Suprapubic skin (tissue), 4 donors: ENCODE measurements at places on chromosomes 5 and 9. TPM values are rescaled to one million over a fixed set of nuclear protein-coding genes. Genes with fewer than 3 reads are reported as not detected.

DNA sequence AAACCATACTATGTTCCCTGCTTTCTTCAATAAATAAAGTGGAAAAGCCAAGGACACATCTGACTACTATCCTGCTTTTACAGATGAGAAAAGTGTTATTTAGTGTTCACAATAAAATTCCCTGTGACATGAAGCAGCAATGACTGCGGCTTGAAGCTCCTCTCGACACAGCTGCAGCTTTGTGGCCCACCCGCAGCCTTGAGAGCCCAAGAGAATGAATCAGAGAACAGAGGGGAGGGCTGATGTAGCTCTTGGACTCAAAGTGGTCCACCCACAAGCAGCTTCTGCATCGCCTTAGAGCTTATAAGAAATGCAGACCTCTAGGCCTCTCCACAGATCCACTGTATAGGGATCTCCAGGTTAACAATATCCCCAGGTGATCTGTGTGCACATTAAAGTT, 181.3 kb upstream of the GNA14 start:
- H3K4me1 ChIP-seq, result peaks cover 4% of the 10 kb centered on the region
- H3K27ac ChIP-seq, result no peak overlapping the region
- H3K27me3 ChIP-seq, result no peaks in the 10 kb centered on the region
- no peaks in the 10 kb centered on the region for H3K36me3 ChIP-seq
- no peak overlapping the region for H3K4me3 ChIP-seq

DYNC2I2 gene
- 47.0 TPM for total RNA-seq

DNA sequence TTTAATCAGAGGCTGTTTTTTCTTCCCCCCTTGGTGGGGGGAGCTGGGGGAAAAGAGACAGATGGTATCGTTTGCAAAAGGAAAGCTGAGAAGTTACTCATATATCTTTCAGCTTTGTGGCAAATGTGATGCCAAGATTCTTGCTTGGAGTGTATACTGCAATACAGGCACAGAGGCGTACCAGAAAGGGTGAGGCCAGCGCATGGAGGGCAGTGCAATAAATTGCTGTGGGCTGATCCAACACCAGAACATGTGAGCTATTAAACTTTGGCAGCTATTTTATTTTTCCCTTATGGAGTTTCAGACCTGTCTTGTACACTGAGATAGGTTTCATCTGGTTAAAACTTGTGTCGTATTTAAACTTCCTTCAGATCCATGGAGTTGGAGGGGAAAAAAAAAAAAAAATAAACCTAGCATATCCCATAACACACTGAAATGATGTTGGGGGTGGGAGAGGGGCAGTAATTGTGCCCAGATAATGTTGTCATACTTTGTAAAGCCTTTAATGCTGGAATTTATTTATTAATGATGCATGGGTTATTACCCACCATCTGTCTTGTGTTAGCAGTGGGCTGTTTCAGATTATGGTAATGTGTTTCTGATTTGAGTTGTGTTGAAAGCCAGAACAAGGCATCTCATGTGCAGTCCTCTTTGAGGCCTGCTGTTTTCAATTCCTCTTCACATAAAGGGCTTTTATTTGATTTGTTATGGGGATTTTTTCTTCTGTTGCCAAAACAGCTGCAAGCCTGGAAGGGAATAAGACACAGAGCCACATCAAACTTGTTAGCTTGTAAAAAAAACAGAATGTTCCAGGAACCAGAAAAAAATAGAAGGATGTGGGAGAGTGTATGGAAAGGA, 891.3 kb downstream of the TLE1 start:
- no peak overlapping the region for H3K4me3 ChIP-seq
- H3K27me3 ChIP-seq, result no peaks in the 10 kb centered on the region
- peaks cover 43% of the 10 kb centered on the region for H3K4me1 ChIP-seq
- H3K27ac ChIP-seq, result peak overlapping the region; percentile 70
- no peaks in the 10 kb centered on the region for H3K36me3 ChIP-seq

- H3K4me1 ChIP-seq, result no peaks in the 10 kb centered on the region
- DNase-seq, result no peak
- H3K36me3 ChIP-seq, result no peaks in the 10 kb centered on the region
Observed at GRCh38 chr5:73615085-73615484, 10.9 kb upstream of the ARHGEF28 start.

SLC6A3 gene
- not detected for total RNA-seq

DBH gene
- not detected for total RNA-seq

TEK gene
- total RNA-seq, result 7.1 TPM

- no peaks in the 10 kb centered on the region for H3K27me3 ChIP-seq
- H3K4me3 ChIP-seq, result no peak overlapping the region
- peaks cover 31% of the 10 kb centered on the region for H3K36me3 ChIP-seq
- H3K27ac ChIP-seq, result no peak overlapping the region
- peaks cover 9% of the 10 kb centered on the region for H3K4me1 ChIP-seq
Observed at GRCh38 chr5:132754947-132755346, 7.7 kb downstream of the CCNI2 start.

DNA sequence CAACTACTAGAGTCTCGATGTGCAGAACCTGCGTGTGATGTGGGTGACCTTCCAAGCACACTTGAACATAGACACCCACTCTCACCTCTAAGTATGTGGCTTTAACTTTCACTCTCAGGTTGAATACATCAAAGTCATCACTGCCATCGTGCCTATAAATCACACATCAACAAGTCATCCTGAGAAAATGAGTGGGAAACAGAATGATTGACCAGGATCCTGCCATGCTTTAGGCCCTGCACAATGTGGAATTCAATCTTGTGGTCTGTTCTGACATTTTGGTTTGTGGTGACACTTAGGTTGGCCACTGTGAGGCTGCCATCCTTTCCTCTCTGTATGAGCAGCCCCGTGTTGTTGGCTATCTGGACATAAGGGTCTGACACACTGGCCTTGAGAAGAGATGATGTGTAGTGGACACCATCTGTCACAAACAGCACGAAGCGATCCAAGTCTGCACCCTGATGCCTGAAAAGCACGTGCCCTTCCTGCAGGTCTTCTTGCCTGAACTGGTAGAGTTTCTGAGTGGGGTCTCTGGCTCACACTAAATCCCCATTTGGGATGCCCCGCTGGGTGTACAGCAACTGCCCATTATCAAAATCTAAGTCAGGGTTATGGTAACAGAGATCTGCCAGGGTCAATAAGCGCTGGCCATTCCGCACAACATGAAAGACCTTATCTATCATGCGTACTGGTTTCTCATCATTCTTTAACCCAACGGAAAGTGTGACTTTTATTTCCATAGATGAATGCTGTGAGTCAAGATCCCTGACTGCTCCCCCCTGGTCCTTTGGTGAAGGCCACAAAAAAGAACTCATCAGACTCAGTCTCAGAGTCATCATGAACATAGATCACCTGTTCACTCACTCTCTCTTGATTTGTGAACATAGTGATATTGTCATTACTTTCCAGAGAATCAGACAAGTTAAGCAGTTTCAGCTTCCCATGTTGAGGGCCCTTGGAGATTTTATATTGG, 116.6 kb downstream of the ESM1 start:
- no peaks in the 10 kb centered on the region for H3K36me3 ChIP-seq
- H3K4me1 ChIP-seq, result peaks cover 3% of the 10 kb centered on the region
- no peak overlapping the region for H3K27ac ChIP-seq
- no peaks in the 10 kb centered on the region for H3K27me3 ChIP-seq
- no peak overlapping the region for H3K4me3 ChIP-seq
- no peak for DNase-seq

CCNJL gene
- total RNA-seq, result 0.34 TPM

DNA sequence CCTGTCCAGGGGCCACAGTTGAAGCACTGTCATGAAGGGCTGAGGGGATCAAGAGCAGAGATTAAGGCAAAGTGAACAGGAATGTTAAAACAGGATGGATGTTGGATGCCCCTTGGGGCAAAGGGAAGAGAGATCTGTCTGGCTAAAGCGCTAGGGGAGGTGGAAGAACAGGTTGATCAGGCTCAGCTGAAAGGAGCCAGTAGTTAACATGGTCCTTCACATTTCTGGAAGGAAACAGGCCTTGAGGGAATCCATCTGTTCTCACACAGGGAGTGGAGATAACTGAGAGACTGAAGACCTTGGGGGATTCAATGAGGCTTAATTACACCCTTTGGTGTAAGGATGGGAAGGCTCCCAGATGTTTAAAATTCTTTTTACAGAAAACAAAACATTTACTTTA, 5.8 kb downstream of the HAPLN1 start:
- no peak for DNase-seq
- no peak overlapping the region for H3K27ac ChIP-seq
- no peak overlapping the region for H3K4me3 ChIP-seq
- H3K4me1 ChIP-seq, result no peaks in the 10 kb centered on the region
- peaks cover under 1% of the 10 kb centered on the region for H3K27me3 ChIP-seq
- H3K36me3 ChIP-seq, result no peaks in the 10 kb centered on the region

CCL21 gene
- total RNA-seq, result 5.2 TPM

GRCh38 chr5:179125789-179126505, 65.8 kb downstream of the ZNF354C start:
- H3K36me3 ChIP-seq, result peaks cover 28% of the 10 kb centered on the region
- H3K4me1 ChIP-seq, result no peaks in the 10 kb centered on the region
- H3K27me3 ChIP-seq, result no peaks in the 10 kb centered on the region
- no peak overlapping the region for H3K27ac ChIP-seq

DNA sequence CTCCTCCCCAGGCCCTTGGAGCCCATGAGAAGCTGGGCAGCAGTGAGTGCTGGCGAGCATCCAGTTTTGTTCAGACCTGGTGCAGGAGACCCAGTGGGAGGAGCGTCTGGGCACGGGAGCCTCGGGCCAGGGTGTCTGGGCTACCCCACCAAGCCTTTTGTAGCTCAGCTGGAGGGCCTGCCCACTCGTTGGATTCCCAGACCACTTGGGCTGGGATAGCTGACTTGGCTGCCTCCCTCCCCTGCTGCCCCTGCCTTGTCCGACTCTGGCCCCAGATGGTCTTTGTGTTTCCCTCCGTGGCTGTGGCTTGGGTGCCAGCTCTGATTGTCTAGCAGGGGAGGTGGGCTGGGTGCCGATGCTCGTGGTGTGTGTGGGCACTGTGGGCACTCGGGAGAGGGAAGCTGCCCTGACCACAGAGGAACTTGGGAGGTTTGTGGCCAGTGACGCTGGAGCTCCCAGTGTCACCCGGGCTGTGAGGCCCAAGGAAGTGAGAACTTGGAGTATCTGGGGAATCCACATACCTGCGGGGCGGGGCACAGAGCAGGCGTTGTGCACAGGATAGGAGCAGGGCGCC, 47.3 kb downstream of the WNK2 start:
- H3K27me3 ChIP-seq, result no peaks in the 10 kb centered on the region
- DNase-seq, result no peak
- H3K36me3 ChIP-seq, result no peaks in the 10 kb centered on the region
- H3K27ac ChIP-seq, result peak overlapping the region; percentile 15

FAM151B gene
- 3.3 TPM for total RNA-seq

- peaks cover 60% of the 10 kb centered on the region for H3K27me3 ChIP-seq
- H3K27ac ChIP-seq, result no peak within 1 kb of the TSS
- peak within 1 kb of the TSS; percentile 23 for H3K4me3 ChIP-seq
- peaks cover 17% of the 10 kb centered on the region for H3K4me1 ChIP-seq
- no peaks in the 10 kb centered on the region for H3K36me3 ChIP-seq
- DNase-seq, result peak; percentile 57
Observed at GRCh38 chr5:1294835-1295649, at the start of gene TERT. TERT (minus strand) TSS chr5:1295068; CDS start chr5:1294989, 79 bp downstream.

DNA sequence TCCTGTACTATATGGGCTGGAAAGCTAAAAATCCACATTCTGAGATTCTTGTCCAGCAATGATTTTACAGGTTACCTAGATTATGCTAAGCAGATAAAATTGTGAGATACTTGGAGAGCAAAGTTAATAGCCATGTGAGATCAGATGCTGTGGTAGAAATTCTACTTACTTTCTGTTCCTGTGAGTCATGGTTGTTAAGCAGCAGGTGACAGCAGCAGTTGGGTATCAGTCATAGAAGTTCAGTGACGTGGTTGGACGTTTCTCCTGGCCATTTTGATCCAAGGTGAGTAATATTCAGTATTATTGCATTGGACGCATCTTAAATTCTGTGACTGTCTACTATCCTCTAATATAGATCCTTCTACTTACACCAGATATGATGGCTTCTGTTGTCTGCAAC, 524.5 kb downstream of the TMEM38B start:
- no peak overlapping the region for H3K4me3 ChIP-seq
- H3K36me3 ChIP-seq, result no peaks in the 10 kb centered on the region
- DNase-seq, result no peak
- no peak overlapping the region for H3K27ac ChIP-seq
